ENCODE measurements at places on chromosomes 4 and X. TPM values are rescaled to one million over a fixed set of nuclear protein-coding genes. Genes with fewer than 3 reads are reported as not detected.

GYG2 gene
- 1.3 TPM for total RNA-seq

- H3K27me3 ChIP-seq: no peaks in the 10 kb centered on the region
- no peaks in the 10 kb centered on the region for H3K36me3 ChIP-seq
- DNase-seq: no peak
- H3K4me3 ChIP-seq: no peak overlapping the region
- H3K27ac ChIP-seq: no peak overlapping the region
Observed at GRCh38 chrX:120664081-120664480, 34.2 kb upstream of the C1GALT1C1 start.

DNA sequence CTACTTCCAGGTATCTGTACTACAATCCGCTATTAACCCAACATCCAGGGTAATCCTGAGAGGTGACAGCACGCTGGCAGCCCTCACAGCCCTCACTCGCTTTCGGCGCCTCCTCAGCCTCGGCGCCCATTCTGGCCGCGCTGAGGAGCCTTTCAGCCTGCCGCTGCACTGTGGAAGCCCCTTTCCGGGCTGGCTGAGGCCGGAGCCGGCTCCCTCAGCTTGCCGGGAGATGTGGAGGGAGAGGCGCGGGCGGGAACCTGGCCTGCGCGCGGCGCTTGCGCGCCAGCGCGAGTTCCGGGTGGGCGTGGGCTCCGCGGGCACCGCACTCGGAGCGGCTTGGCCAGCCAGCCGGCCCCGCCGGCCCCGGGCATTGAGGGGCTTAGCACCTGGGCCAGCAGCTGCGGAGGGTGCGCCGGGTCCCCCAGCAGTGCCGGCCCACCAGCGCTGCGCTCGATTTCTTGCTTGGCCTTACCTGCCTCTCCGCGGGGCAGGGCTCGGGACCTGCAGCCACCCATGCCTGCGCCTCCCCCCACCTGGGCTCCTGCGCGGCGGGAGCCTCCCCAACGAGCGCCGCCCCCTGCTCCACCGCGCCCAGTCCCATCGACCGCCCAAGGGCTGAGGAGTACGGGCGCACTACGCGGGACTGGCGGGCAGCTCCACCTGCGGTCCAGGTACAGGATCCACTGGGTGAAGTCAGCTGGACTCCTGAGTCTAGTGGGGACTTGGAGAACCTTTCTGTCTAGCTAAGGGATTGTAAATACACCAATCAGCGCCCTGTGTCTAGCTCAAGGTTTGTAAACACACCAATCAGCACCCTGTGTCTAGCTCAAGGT is 87.3 kb downstream of the PRSS12 start:
- no peaks in the 10 kb centered on the region for H3K36me3 ChIP-seq
- H3K4me3 ChIP-seq: peak overlapping the region; percentile 59
- DNase-seq: peak; percentile 54
- H3K27me3 ChIP-seq: no peaks in the 10 kb centered on the region

GRCh38 chrX:129762448-129762847 is 17.3 kb upstream of the SASH3 start:
- no peak overlapping the region for H3K27ac ChIP-seq
- H3K4me1 ChIP-seq: peaks cover 12% of the 10 kb centered on the region
- H3K27me3 ChIP-seq: no peaks in the 10 kb centered on the region

- no peaks in the 10 kb centered on the region for H3K27me3 ChIP-seq
- H3K4me1 ChIP-seq: no peaks in the 10 kb centered on the region
- no peak for DNase-seq
- no peak overlapping the region for H3K4me3 ChIP-seq
- no peak overlapping the region for H3K27ac ChIP-seq
Observed at GRCh38 chr4:148367756-148368155, 74.5 kb downstream of the NR3C2 start.

DNA sequence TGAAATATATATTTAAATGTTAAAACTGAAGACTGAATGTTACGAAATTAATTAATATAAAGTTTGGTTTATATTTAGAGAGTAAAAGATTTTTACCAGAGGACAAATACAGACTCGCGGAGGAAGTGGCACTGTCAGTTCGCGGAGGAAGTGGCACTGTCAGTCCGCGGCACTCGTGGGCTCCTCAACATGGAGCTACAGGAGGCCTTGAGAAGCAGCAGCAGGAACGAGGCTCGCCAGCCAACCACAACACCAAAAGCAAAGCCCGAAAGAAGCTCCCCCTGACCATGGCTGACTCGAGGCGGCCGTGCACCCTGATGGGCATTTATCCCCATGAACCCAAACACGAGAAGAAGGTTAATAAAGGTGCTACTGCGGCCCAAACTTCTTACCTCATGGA is 125.3 kb upstream of the PABPC4L start:
- no peaks in the 10 kb centered on the region for H3K4me1 ChIP-seq
- DNase-seq: no peak
- H3K36me3 ChIP-seq: no peaks in the 10 kb centered on the region

DNA sequence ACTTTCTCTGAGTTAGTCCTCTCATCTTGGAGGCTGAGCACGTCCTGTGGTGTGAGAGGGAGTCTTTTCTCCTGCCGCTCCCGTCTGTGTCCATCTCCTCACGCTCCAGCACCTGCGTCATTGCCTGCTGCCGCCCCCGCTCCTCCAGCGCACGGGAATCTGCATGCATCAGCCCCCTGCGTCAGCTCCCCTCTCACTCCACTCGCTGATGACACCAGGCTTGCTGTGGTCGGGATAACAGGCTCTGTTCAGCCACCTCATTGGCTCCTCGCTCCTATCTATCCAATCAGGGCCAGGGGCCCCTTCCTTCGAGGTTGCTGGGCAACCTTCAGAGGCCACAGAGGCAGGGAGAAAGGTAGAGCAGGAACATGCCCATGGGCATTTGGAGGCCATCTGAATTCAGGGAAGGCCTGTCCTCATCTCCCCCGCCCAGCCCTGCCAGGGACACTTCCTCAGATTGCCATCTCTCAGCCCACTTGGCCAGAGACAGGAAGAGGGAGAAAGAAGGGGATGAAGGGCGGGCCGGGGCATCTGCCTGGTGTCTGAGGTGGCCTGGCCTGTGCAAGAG is 9.3 kb downstream of the ZNF185 start:
- no peak overlapping the region for H3K4me3 ChIP-seq
- DNase-seq: no peak
- no peak overlapping the region for H3K27ac ChIP-seq
- no peaks in the 10 kb centered on the region for H3K4me1 ChIP-seq

GRCh38 chrX:118207831-118208453 is 91.3 kb upstream of the KLHL13 start:
- no peaks in the 10 kb centered on the region for H3K36me3 ChIP-seq
- H3K4me3 ChIP-seq: no peak overlapping the region
- no peak for DNase-seq
- H3K27me3 ChIP-seq: no peaks in the 10 kb centered on the region
- no peak overlapping the region for H3K27ac ChIP-seq

GRCh38 chr4:107708225-107708624 is 11.8 kb downstream of the PAPSS1 start:
- no peaks in the 10 kb centered on the region for H3K36me3 ChIP-seq
- DNase-seq: no peak
- H3K4me3 ChIP-seq: no peak overlapping the region
- peaks cover 8% of the 10 kb centered on the region for H3K4me1 ChIP-seq
- no peak overlapping the region for H3K27ac ChIP-seq

- DNase-seq: no peak
- H3K27ac ChIP-seq: no peak overlapping the region
- no peaks in the 10 kb centered on the region for H3K4me1 ChIP-seq
- no peaks in the 10 kb centered on the region for H3K36me3 ChIP-seq
- no peaks in the 10 kb centered on the region for H3K27me3 ChIP-seq
- no peak overlapping the region for H3K4me3 ChIP-seq
Observed at GRCh38 chrX:45903781-45904201, 641.4 kb downstream of the ZNF674 start.

- no peak for DNase-seq
- no peaks in the 10 kb centered on the region for H3K36me3 ChIP-seq
- no peak overlapping the region for H3K27ac ChIP-seq
- H3K27me3 ChIP-seq: no peaks in the 10 kb centered on the region
- H3K4me3 ChIP-seq: no peak overlapping the region
Observed at GRCh38 chr4:127069675-127070074, 563.1 kb upstream of the INTU start.

PRR32 gene
- total RNA-seq: not detected

PHKA1 gene
- 3.9 TPM for total RNA-seq

DCAF4L1 gene
- total RNA-seq: 0.53 TPM

DNA sequence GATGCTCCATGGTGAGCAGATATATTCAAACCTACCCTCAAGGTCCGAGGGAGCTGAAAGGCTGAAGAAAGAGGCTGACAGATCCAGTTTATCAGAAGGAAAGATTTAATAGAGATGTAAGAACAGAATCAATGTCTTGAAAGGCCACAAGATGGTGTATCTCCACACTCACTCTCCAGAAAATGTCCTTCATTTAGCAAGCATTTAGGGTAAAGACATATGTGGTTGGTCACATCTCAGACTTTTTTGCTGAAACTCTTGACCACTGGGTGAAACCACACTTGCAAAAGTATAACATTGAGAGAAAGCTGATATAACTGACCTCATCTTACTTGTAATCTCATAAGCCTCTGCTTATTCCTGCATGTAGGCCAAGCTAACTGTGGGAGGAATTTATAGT is 745.8 kb upstream of the GALNTL6 start:
- DNase-seq: no peak
- no peaks in the 10 kb centered on the region for H3K36me3 ChIP-seq
- H3K4me1 ChIP-seq: no peaks in the 10 kb centered on the region

HSFX4 gene
- not detected for total RNA-seq

CACNA1F gene
- 1.4 TPM for total RNA-seq

DNA sequence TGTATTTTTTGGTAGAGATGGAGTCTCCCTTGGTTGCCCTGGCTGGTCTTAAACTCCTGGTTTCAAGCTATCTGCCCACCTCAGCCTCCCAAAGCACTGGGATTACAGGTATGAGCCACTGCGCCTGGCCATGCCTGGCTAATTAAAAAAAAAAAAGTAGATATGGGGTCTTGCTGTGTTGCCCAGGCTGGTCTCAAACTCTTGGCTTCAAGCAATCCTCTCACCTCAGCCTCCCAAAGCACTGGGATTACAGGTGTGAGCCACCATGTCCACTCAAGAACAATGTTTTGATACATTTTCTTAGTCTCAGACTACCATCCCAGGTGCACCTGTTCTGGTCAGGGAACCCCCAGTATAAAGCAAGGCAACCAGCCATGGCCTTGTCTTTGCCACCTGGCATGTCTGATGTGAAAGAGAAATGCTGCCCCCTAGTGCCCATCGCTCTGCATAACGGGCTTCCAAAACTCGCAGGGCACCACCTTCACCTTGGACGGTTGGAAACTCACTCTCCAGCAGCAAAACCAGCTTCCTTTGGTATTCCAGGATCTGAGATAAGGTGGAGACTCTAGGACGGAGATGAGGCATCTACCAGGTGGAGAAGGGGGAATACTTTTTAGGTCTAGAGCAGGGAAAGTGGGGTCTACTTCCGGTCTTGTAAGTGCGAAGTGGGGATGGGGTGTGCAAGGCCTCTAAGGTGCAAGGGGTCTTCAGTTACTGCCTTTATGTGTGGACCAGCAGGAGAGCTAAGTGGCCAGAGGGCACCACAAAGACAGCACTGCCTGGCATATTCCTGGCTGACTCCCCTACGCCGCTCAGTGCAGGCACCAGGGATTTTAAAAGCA is 47.7 kb upstream of the AFAP1 start:
- no peaks in the 10 kb centered on the region for H3K27me3 ChIP-seq
- peak; percentile 69 for DNase-seq
- peaks cover 6% of the 10 kb centered on the region for H3K4me1 ChIP-seq
- H3K4me3 ChIP-seq: no peak overlapping the region
- H3K36me3 ChIP-seq: no peaks in the 10 kb centered on the region

DNA sequence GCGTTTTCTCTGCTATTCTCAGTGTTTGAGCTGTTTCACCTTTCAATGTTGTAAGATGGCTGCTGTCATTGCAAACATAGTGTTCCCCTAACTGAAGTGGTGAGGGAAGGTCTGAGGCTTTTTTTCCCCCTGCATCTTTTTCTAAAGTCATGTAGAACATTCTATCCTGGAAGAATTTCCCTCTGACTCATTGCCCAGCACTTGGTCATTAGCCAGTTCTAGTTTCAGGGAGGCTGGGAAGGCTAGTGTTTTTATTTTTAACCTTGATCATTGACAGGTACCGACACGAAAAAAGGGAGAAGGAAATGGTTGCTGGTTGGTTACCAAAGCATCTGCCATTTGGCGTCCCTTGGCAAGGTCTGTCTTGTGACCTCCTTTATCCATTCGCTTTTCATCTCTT is 6.6 kb downstream of the LANCL3 start:
- H3K27ac ChIP-seq: no peak overlapping the region
- no peaks in the 10 kb centered on the region for H3K27me3 ChIP-seq
- no peaks in the 10 kb centered on the region for H3K4me1 ChIP-seq

- H3K27ac ChIP-seq: peak overlapping the region; percentile 56
- peaks cover 20% of the 10 kb centered on the region for H3K4me1 ChIP-seq
- no peaks in the 10 kb centered on the region for H3K36me3 ChIP-seq
- peak overlapping the region; percentile 25 for H3K4me3 ChIP-seq
- no peaks in the 10 kb centered on the region for H3K27me3 ChIP-seq
- no peak for DNase-seq
Observed at GRCh38 chr4:85828027-85828890, 353.3 kb downstream of the ARHGAP24 start.

TRAM1L1 gene
- 1.3 TPM for total RNA-seq

GRCh38 chr4:74603186-74603585 is 158.2 kb downstream of the AREG start:
- no peak overlapping the region for H3K27ac ChIP-seq
- H3K4me1 ChIP-seq: no peaks in the 10 kb centered on the region
- H3K4me3 ChIP-seq: no peak overlapping the region
- no peaks in the 10 kb centered on the region for H3K36me3 ChIP-seq

DNA sequence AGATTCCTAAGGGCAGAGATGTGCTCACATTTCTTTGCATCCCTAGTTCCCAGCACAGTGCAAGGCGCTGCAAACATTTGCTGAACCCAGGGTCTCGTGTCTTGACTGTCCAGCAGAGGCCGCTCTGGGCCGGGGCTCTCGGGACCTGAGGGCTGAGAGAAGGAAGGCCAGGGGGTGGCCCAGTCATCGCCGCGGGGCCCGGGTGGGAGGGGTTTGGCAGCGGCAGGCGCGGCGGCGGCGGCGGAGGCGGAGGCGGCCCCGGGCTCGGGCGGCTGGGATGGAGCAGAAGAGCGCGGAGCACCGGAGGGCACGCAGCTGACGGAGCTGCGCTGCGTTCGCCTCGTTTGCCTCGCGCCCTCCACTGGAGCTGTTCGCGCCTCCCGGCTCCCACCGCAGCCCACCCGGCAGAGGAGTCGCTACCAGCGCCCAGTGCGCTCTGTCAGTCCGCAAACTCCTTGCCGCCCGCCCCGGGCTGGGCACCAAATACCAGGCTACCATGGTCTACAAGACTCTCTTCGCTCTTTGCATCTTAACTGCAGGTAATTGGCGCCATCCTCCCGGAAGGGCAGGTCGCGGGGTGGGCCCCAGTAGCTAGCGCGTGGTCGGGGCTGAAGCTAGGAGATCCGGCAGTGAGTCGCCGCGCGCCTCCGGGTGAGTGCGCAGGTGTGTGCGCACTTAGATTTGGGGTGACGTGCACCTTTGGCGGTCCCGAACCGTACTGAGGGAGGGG is at the start of gene PARM1:
Gene PARM1 (plus strand): TSS at position 285 of the 730 bp plus-strand sequence. CDS start 212 bp downstream, at position 497.
- H3K4me3 ChIP-seq: peak within 1 kb of the TSS; percentile 59
- H3K27ac ChIP-seq: peak within 1 kb of the TSS; percentile 80
- H3K4me1 ChIP-seq: peaks cover 21% of the 10 kb centered on the region

SH3TC1 gene
- 73.1 TPM for total RNA-seq

GJB1 gene
- 1.7 TPM for total RNA-seq

All from lower lobe of right lung (tissue), 2 donors.